ENCODE measurements at places on chromosomes 3 and 15.

- DNase-seq = no peak
Observed at GRCh38 chr3:197752107-197752506, 2.4 kb downstream of the FYTTD1 start.

GRCh38 chr3:10672422-10672821 lies 143.6 kb upstream of the SLC6A11 start:
- no peak for DNase-seq

DNA sequence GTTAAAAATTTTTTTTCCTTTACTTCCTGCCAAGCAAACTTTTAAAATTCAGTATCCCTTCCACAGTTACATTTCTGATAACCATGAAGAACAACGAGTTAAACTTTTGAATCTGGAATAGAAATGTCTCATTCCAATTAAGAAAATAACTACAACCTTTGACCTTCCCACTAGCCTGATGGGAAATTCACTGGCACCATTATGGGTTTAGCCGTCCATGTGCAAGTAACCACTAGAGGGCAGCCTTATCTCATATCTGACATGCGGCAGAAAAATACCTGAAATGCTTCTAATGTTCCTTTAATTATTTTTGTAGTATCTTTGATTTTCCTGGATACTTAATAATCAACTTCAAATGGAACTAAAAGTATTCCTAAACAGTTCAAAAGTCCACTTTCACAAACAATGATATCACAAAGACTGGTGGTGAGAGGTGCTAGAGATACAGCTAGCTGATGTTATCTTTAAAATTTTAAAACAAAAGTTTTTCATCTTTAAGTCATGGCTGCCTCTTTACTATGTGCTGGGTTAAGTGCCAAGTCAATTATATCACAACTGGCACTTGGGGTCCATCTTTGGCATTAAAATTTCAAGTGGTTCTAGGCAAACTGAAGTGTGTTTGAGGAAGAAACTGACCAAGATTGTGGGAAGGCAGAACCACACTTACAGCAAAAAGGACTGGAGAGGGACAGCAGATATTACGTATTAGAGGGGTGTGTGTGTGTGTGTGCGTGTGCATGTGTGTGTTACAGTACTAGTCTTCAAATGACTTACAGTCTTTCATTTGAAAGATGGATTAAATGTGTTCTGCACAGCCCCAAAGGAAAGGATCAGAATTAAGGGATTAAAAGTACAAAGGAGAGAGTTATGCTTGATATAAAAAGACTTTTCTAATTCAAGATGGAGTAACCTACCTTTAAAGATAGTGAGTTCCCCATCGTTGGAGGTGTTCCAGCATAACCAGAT lies 107.1 kb upstream of the ICE2 start:
- peak; percentile 65 for DNase-seq

DNA sequence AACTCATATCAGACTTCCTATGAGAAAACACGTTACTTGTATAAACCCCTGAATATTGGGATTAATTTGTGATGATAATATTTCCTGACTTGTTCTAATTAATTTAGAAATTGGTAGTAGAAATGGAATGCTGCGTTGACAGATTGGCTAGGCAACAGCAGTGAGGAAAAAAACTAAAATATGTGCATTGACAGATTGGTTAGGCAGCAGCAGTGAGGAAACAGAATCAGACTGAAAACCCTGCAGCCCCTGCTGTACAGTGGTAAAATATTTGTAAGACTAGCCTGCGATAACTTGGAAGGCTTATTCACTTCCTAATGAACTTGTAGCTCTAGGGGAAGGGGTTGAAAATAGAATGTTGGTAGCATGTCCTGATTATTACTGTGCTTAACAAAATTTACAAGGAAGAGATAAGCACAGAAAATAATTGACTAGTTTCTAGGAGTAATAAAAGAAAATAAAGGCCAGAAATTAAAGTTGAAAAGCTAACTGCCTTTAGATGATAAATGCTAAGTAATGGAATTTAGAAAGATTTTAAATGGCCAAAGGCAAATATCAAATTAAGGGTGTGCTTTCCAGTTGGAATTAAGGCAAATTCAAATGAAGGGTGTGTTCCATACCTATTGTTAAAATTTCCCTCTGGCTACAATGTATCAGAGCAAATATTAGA lies 29.9 kb upstream of the IL16 start:
- no peak for DNase-seq

DNA sequence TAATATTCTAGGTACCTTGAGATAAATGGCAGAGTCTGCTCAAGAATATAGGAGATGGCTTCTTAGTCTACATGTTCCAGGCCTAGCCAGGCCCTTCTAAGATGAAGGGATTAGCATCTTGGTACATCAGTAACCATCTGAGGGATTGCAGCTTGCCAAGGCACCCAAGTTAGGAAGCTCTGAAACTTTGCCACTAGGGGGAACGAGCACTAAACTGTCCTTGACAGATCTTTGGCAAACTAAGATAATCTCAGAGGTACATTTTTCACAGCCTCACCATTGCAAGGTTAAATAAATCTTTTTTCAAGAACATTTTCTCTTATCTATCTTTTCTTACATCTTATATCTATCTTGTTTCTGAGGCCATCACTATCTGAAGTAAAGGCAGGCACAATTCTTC lies 351.2 kb downstream of the RAP2B start:
- no peak for DNase-seq

- DNase-seq = no peak
Observed at GRCh38 chr3:157392104-157392503, 44.5 kb upstream of the PTX3 start.

- DNase-seq = no peak
Observed at GRCh38 chr3:85258819-85259218, 300.0 kb downstream of the CADM2 start.
